ENCODE measurements at places on chromosomes 7 and 10. TPM values are rescaled to one million over a fixed set of nuclear protein-coding genes. Genes with fewer than 3 reads are reported as not detected.

The TFEC gene
- total RNA-seq = not detected

The STAG3 gene
- total RNA-seq = 0.44 TPM

The CTAGE8 gene
- total RNA-seq = under 0.01 TPM

The AQP1 gene
- 3.9 TPM for total RNA-seq

The HOXA13 gene
- total RNA-seq = 6.8 TPM

The LIPJ gene
- total RNA-seq = not detected

The PHKG1 gene
- 0.86 TPM for total RNA-seq

The GRM3 gene
- total RNA-seq = not detected

The PITRM1 gene
- 62.4 TPM for total RNA-seq

The PAPSS2 gene
- total RNA-seq = 227 TPM

The MICALL2 gene
- 33.6 TPM for total RNA-seq

All from placental pericyte (primary cell).